ENCODE measurements at places on chromosomes 11 and 22.

GRCh38 chr11:17229481-17230152, 21.8 kb upstream of the PIK3C2A start:
- DNase-seq: no peak

GRCh38 chr11:1052133-1053011, 15.9 kb upstream of the MUC6 start:
- DNase-seq: no peak

DNA sequence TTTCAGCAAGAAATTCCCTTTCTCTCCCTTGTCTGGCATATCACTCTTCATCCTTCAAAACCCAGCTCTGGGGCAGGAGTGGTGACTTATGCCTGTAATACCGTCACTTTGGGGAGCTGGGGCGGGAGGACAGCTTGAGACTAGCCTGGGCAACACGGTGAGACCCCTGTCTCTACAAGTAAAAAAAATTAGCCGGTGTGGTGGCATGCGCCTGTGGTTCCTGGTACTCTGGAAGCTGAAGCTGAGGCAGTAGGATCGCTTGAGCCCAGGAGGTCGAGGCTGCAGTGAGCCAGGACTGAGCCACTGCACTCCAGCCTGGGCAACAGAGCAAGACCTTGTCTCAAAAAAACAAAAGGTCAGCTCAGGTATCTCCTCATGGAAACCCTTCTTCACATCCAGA, 1.4 kb upstream of the RCE1 start:
- DNase-seq: no peak

DNA sequence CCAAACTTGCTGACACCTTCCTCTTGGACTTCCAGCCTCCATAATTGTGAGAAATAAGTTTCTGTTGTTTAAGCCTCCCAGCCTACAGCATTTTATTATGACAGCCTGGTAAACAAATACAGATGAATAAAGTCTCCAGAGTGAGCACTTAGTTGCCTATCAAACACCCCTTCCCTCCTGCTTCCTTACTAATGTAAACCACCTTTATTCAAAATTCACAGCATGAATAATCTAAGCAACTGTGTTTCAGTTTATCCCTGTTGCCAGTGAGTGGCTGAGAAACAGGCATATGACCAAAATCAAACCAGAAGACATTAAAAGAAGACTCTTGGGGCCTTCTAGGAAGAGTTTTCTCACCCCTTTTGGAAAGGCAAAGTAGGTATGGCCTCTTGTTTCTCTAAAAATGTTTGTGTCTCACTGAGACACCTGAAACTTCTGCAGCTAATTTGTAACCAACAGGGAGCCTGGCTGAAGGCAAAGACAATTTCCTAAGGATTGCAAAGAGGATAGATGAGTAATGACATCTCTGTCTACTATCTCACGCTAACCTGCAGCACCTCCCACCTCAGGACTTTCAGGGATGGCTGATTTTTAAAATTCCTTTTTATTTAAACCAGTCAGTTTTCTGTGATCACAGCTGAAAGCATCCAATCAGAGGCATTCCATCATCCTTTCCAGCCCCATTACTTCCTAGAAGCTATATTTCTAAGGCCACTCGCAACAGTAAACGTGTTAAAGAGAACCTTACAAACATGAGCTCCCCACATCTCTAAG, 61.4 kb upstream of the LRRC55 start:
- no peak for DNase-seq

DNA sequence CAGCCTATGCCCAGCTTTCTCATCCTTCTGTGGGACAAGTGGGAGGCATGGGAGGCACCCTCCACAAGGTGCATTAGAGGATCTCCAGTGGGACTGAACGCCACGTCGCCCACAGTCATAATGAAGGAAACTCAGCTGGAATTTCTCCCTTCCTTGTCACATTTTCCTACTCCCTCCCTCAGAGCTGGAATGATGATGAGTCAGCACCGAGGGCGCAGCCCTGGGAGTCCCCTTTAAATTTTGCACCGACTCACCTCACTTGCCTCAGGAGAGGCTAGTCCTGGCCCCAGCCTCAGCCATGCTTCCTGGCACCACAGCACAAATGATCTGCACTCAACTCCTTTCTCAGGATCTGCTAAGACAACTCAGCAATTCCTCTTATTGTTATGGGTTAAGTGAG, 34.3 kb downstream of the DBX1 start:
- DNase-seq: peak; percentile 84
